ENCODE measurements at places on chromosomes 6 and 20.

- no peak for DNase-seq
Observed at GRCh38 chr20:42370075-42370474, 751.9 kb upstream of the CHD6 start.

- DNase-seq: no peak
Observed at GRCh38 chr6:156660389-156660788, 116.8 kb upstream of the ARID1B start.

DNA sequence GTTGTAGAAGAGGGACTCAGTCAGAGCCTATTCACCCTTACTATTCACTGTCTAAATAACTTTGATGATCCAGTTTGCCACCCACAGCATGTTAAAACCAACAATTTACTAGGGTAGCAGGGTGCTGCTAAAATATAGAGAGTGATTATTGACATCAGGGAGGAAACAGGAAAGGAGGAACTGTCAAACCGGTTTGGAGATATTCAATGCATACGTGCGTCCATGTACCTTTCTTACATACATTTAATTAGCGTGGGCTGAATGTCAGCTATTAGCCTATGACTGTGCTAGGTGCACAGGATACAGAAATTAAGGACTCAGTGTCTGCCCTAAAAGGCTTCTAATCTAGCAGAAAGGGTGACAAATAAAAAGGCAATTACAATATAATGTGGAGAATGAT lies 57.2 kb downstream of the IL20RA start:
- DNase-seq: no peak

DNA sequence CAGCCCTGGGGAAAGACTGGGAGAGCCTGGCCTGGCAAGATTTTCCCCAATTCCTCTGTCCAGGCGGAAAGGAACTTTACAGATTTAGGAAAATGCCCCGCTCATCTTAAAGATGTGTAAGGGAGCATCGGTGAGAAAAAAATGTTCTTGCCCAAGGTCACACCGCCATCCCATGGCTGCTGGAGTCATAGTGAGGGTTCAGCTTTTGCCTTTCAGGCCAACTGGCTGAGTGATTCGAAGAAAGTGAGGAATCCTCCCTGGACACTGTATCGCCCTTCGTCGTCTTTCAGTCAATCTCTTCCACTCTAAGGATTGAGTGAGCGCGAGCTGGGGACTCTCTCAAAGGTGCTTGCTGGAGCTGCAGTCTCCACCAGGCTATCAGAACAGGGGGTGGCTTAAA lies 1.4 kb downstream of the WFDC2 start:
- DNase-seq: no peak

- peak; percentile 18 for DNase-seq
Observed at GRCh38 chr6:34243901-34244884, 4.6 kb downstream of the SMIM29 start.

- DNase-seq: peak; percentile 37
Observed at GRCh38 chr20:16476032-16476431, 97.2 kb downstream of the KIF16B start.

GRCh38 chr6:47206626-47207025 lies 103.1 kb downstream of the TNFRSF21 start:
- DNase-seq: no peak

- DNase-seq: no peak
Observed at GRCh38 chr6:86723729-86724128, 213.6 kb upstream of the HTR1E start.

- DNase-seq: no peak
Observed at GRCh38 chr6:136886091-136886490, 36.0 kb upstream of the SLC35D3 start.

DNA sequence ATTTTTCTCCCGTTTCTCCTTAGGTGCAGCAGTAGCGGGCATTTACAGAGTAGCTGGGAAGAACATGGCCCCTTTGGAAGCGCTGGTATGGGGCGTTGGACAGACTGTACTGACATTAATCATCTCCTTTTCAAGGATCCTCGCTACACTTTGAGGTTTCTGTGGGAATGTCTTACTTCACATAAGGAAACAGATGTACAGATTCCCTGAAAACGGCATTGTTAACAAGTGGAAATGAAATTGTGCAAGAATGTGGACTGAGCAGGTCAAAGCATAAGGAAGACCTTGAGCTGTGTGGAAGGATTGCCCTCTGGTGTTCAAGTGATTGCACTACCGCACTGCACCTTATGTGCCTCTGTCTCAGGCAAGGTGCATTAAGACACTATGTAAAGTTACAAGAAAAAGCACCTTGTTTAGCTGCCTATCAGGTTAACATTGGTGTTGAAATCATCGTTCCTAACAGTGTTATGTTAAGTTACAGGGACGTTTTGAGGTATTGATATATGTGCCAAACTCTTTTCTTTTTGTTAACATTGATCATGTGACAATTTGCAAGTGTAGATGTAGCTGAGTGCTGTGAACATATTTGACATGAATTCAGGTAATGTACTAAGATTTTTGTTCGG lies 38.0 kb downstream of the TMEM170B start:
- peak; percentile 61 for DNase-seq

GRCh38 chr6:38524436-38525145 lies 115.1 kb downstream of the BTBD9 start:
- no peak for DNase-seq

DNA sequence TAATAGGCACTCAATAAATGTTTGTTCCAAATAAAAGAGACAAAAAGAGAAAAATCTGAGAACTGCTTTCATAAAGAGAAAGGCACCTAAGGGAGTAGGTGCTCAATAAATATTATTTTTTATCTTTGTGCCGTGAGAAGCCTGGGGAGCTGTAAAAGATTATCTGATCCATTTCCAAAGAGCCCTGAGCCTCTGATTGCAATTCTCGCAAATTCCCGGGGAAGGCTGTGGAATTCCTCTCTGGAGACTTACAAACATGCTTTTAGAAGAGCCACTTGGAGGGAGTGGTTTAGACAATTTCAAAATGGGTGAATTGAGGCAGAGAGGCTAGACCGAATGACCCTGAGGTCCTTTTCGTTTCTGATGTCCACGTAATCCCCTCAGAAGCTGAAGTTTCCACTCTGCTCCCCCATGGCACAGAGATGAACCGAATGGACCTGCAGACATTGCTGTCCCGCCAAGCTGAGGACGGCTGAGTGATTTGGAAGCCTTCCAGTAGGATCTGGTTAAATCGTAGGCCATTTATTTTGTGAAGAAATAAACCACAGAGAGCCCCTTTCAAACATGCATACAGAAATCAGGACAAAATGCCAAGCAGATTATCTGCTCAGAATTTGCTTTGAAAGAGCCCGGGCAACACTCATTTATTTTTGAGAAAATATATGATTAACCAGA lies 77.8 kb downstream of the PKHD1 start:
- DNase-seq: no peak

DNA sequence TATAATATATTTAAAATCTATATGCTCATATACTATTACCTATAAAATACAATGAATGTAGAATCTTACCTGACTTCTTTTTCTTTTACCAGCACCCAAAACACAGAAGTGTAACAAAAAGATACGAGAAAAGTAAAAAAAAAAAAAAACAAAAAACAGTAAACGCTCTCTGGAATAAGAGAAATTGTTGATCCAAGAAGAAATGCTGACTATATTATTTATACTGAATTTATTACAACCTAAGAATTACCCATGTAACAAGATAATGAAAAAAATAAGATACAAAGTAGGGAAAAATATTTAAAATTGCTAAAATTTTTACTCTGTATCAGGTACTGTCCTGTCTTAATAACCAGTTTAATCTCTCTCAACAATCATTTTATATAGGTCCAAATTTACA lies 787.9 kb upstream of the MAN1A1 start:
- DNase-seq: no peak

DNA sequence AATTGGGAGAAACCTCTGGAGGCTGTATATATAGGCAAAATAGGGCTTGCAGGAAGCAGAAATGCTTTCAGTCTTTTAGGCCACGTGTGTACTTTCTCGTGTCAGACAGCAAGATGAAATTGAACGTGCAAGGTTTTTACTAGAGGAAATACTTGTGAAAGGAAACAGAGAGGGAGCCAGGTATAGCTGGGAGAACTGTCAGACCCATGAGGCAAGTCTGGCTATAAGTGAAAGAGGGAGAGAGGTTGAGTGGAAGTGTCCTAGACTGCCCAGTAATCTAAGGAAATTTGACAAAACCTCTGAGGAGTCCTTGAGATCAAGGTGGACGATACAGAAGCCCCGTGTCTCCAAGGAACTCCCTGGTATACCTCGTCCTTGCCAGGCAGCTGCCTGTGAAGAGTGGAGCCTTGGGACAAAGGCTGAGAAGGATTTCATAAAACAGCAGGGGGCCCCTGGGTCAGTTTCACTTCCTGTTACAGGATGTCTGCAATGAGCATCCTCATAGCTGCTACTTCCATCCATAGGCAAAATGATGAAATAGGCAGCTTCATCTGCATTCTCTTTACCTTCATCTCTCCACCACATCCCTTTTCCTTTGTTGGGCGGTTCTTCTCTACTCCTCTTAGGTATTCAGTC lies 114.4 kb upstream of the MAP3K7 start:
- no peak for DNase-seq

DNA sequence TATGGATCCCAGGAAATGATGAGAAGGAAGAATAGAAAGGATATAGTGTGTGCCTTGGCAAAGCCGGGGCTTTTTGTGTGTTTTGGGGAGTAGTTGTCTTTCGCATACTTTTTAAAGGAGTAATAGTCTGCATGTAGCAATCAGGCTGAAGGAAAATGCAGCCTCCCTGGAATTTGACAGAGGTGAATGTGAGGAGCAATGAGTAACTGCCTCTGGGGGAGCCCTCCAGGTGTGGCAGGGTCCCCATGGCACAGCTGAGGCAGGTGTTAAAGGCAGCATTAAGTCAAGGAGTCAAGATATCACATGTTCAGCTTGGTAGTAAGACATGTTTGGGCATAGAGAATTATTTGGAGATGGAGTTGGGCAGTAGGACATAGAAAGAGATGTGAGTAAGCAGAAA lies 203.1 kb downstream of the C6orf118 start:
- DNase-seq: no peak

GRCh38 chr6:7922596-7922995 lies 12.0 kb upstream of the TXNDC5 start:
- DNase-seq: no peak

DNA sequence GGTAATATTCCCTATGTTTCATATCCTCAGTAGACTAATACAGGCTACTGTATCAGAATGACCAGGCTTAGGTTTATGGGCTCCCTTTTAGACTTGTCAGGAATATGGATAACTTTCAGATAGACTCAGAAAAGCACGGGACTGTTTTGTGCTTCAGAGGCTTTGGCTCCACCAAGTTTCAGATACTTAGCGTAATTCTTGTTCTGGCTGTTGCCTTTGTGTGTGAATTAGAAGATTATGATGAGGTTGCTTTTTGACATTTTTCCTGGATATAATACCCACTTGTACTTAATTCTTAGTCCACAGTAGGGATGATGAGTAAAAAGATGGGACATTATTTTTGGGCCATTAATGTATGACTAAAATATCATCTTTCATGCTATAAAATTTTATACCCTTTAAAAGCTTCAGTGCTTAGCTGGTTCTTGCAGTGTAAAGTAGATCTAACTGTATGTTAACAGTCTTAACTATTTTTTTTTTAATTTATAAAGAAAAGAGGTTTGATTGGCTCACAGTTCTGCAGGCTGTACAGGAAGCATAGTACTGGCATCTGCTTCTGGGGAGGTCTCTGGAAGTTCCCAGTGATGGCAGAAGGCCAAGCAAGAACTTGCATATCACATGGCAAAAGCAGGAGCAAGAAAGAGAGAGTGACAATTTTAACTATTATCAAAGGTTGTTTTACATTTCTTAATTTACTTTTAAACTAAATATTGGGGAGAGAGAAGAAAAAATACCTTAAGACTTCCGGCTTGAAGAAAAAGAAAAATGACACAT lies 120.7 kb downstream of the ZFAND3 start:
- no peak for DNase-seq

GRCh38 chr20:61083431-61083830 lies 168.6 kb upstream of the CDH4 start:
- DNase-seq: no peak

GRCh38 chr6:140729521-140729920 lies 1355.1 kb upstream of the CITED2 start:
- no peak for DNase-seq

GRCh38 chr20:14951105-14951504 lies 613.7 kb upstream of the FLRT3 start:
- no peak for DNase-seq

- no peak for DNase-seq
Observed at GRCh38 chr6:146670161-146670560, 71.4 kb downstream of the ADGB start.

GRCh38 chr20:50625986-50626677 lies 65.2 kb downstream of the RIPOR3 start:
- no peak for DNase-seq

GRCh38 chr6:20827798-20828197 lies 293.5 kb downstream of the CDKAL1 start:
- no peak for DNase-seq

- DNase-seq: no peak
Observed at GRCh38 chr6:123226398-123226797, 230.4 kb downstream of the CLVS2 start.

- no peak for DNase-seq
Observed at GRCh38 chr20:9578594-9578993, 64.2 kb downstream of the LAMP5 start.

- DNase-seq: no peak
Observed at GRCh38 chr20:63067721-63068560, 61.2 kb upstream of the BHLHE23 start.

GRCh38 chr6:85261271-85261670 lies 188.6 kb upstream of the NT5E start:
- no peak for DNase-seq

- no peak for DNase-seq
Observed at GRCh38 chr6:7818257-7819214, 92.1 kb downstream of the TXNDC5 start.

DNA sequence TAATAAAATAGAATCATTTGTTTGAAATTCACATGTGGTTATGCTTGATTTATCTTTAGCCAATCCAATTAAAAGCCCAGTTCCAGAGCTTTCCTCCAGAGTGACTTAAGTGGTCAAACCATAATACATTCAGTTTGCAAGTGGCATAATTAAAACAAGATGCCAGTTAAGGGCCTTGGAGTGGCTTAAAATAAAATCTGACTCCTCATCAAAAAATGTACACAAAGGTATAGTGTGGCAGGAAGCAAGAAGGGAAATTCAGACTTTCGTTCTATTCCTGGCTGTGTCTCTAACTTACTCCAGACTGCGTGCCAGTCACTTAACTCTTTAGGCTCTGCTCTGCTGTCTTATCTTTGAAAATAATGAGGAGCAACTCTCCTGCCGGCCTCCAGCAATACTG lies 251.3 kb upstream of the PRND start:
- DNase-seq: no peak

DNA sequence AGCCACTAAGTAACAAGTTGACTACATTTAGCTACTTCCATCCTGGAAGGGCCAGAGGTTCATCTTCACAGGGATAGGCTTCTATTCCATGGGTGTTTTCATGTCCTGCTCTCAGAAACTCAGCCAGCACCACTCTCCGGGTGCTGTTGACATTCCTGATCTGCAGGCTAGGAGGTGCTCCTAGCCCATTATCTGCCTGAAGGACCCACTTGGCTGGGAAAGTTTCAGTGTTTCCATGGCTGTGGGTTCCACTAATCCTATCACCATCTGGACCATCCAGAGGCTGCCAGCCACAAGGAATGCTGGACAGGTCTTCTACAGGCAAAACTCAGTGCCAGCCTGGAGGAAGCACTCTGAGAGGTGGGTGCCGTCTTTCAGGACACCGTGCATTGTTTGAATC lies 45.2 kb downstream of the HLA-G start:
- no peak for DNase-seq

Data from CD4-positive, alpha-beta T cell treated with Interleukin-21 for 1 hour (primary cell).